ENCODE measurements at places on chromosomes 6 and 20. TPM values are rescaled to one million over a fixed set of nuclear protein-coding genes. Genes with fewer than 3 reads are reported as not detected.

GRCh38 chr6:46215213-46215612 lies 44.4 kb upstream of the ENPP5 start:
- DNase-seq = no peak

DNA sequence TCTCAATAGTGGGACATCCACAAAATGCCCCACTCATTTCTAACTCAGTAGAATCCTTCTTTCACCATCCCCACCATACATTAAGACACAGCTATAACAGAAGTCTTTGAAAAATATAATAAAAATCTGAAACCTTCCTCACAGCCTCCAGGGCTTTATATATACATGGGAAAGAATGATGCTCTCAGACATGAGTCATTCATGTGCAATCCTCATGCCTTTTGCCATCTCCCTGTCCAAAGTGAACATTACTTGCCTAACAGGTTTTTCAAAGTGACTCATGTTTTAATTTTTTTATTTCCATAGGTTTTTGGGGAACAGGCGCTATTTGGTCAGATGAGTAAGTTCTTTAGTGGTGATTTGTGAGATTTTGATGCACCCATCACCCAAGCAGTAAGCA lies 162.7 kb downstream of the RALGAPA2 start:
- peak; percentile 93 for DNase-seq

DNA sequence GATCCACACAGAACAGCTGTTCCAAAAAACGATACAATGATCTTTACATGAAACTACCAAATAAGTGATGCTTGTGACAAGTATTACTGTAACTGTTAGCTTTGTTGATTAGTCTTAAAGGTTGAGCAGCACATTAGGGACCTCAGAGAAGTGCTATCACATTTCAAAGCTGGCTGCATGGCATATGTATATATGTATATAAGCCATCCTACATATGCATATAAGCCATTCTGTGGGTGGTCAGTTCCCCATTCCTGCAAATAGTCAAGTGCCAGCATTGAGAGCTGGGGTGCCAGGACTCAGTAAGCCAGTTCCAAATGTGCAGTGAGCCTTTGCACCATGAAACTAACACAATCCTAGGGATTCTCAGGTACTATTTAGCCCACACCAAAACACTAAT lies 296.3 kb downstream of the FOXC1 start:
- DNase-seq = no peak

GRCh38 chr6:112821476-112821875 lies 474.3 kb downstream of the RFPL4B start:
- DNase-seq = no peak

GRCh38 chr6:122116835-122117627 lies 282.4 kb upstream of the HSF2 start:
- DNase-seq = no peak

GRCh38 chr6:130577178-130577919 lies 211.5 kb downstream of the TMEM200A start:
- no peak for DNase-seq

GRCh38 chr6:62974452-62974851 lies 236.8 kb upstream of the FKBP1C start:
- no peak for DNase-seq

DNA sequence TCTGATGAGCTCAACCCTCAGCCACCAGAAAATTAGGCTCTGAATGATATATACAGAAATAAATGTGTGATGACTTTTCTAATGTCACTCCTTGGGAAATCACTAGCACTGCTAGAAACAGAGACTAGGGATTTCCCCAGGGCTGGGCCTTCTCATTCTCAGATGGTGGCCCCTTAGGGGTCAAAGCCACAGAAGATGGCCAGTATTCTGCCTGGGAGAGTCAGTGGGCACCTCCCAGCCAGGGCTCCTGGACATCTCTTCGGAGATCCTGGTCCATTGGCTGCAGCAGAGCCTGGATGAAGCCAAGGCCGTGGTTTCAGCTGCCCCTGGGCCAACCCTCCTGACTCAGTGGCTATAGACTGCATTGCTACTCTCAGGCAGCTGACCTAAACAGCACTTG lies 276.9 kb upstream of the SUPT3H start:
- no peak for DNase-seq

DNA sequence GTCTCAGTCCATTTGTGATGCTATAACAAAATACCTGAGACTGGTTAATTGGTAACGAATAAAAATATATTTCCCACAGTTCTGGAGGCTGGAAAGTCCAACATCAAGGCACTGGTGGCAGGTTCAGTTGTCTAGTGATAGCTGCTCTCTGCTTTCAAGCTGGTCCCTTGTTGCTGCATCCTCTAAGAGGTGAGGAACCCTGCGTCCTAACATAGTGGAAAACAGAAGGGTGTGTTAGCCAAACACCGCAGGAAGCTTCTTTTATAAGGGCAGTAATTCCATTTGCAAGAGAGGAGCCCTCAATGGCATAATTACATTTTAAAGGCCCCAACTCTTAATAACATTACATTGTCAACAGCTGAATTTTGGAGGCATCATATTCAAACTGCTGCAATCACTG lies 372.7 kb downstream of the ADGRB3 start:
- DNase-seq = no peak

GRCh38 chr6:95387845-95388244 lies 189.5 kb upstream of the MANEA start:
- no peak for DNase-seq

Gene DNMT3B
- 0.68 TPM for polyA plus RNA-seq

Gene ATP6V1G2
- polyA plus RNA-seq = 0.94 TPM
